ENCODE measurements at places on chromosomes 5 and 9.

GRCh38 chr5:41951224-41951623, 26.1 kb downstream of the FBXO4 start:
- no peak for DNase-seq

DNA sequence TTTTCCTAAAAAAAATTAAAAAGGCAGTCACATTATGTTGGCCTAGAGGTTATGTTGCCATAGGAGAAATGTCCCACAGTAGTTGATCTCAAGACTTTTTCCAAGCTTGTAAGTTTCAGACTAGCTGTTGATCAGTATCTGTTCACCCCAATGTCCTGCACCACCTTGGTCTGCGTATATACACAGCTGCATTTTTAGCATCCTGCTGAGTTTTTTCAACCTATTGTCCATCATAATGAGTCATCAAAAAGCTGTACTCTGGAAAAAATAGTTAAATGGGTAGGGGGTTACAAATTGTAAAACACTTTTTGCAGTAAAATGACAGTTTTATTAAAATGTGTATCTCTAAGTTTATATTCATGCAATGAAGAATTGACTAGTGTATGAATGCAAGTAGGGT, 53.2 kb upstream of the TMEM171 start:
- no peak for DNase-seq

DNA sequence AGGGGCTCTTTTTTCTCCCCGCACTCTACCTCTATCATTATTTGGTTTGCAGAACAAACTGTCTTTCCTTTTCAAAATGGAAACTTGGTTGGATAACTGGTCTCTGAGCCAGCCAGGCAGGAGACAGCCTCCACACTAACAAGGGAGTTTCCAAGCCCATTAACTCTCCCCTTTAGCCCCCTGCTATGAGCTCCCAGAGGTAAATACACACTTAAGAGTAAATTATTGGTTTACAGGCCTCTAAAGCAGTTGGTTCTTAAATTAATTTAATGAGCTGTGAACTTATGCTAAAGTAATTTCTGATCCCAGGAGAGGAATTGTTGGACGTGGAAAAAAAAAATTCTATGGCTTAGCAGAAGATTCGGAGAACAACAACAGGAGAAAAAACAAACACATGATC, 30.3 kb downstream of the EPB41L4A start:
- DNase-seq: no peak

DNA sequence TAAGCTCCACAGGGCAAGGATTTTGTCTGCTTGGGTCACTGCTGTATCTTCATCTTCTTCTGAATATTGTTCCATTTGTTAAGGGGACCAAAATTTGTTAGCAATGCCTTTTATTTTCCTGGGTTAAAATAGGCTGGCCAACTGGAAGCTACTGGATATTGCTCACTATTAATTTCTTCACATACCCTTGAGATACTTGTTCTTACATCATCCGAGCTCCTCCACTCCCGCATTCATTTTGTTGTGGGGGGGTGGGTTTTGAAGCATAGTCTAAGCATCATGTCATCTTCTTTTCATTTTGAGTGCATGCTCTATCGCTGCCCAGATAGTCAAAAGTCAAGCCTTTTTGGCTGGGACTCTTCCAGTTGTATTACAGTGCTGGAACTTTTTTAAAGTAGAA, 42.5 kb upstream of the PIK3R1 start:
- no peak for DNase-seq

GRCh38 chr9:20200581-20200980, 411.7 kb upstream of the SLC24A2 start:
- no peak for DNase-seq

- DNase-seq: no peak
Measured at GRCh38 chr9:2151171-2151570, 136.0 kb downstream of the SMARCA2 start.

GRCh38 chr5:140317859-140318258, 15.0 kb upstream of the PFDN1 start:
- no peak for DNase-seq

DNA sequence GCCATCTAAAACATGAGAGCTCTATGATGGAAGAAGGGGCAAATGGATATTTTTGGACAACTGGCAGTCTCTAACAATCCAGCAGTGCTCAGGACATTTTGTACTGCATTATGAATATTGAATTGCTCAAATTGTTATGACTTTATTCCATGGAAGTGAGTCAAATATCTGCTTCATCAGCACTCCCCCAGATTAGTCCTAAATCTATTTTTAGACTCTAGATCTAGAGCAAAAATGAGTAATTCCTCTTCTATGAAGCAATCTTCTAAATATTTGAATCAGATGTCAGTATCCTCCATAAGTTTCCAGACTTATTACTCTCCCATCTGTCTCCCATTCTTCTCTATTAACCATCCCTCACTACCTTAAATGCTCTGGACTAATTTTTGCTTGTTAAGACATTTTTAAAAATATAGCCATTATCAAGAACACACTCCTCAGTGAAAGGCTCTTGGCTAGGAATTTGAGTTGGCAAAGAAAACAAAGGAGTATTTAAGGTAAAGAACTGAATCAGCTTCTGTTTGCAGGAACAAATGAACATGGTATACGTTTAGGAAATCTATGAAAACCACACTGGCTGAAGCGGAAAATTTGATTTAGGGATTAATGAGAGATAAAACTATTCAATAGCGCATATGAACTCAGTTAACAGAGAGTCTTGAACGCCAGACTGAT, 300.9 kb downstream of the MCTP1 start:
- DNase-seq: no peak

Measured in activated CD8-positive, alpha-beta memory T cell treated with anti-CD3 and anti-CD28 coated beads for 1 hour (primary cell).